ENCODE measurements at places on chromosomes 12 and 14.

GRCh38 chr12:89450907-89451306, 73.7 kb downstream of the GALNT4 start:
- no peak for DNase-seq

- no peak for DNase-seq
Measured at GRCh38 chr12:112425582-112426382, 7.0 kb downstream of the PTPN11 start.

- no peak for DNase-seq
Measured at GRCh38 chr14:48349689-48350088, 674.3 kb upstream of the MDGA2 start.

DNA sequence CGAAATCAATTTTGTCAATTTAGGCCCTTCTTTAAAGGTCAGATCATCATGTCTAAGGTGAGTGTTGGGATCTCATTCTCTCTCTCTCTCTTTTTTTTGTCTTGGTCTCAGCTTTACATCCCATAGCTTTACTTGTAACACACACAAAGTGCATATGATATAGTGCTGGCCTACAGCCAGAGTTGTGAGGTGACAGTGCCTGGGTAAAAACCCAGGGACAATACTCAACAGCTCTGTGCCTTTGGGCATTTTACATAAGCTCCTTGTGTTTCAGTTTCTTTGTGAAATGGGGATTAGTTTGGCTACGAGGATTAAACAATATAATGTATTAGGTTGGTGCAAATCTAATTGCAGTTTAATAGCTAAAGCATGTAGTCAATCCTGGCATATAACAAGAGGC, 40.2 kb downstream of the GRIP1 start:
- DNase-seq = no peak

- no peak for DNase-seq
Measured at GRCh38 chr14:93705513-93706156, 82.7 kb downstream of the PRIMA1 start.

DNA sequence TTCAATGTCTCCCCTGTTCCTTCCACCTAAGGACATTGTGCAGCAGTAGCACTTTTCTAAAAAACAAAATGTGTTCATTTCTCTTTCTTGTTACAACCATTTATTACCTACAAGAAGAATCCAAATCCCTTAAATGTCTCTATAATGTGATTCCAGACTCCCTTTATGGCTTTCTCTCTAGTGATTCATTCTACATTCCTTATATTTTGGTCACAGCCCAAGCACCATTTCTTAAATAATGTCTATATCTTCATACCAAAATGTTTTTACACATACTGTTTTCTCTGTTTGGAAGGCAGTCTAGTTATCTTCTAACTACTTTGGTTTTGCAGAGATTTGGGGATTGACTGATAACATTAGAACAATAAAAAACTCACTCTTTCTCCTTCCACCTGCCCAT, 1037.3 kb upstream of the FLRT2 start:
- no peak for DNase-seq

- DNase-seq = no peak
Measured at GRCh38 chr14:21066882-21067502, 3.1 kb upstream of the ARHGEF40 start.

GRCh38 chr12:59004456-59004855, 84.2 kb upstream of the LRIG3 start:
- DNase-seq = no peak

GRCh38 chr14:87030197-87030596, 962.8 kb downstream of the GALC start:
- DNase-seq = no peak

- DNase-seq = no peak
Measured at GRCh38 chr12:110253176-110253575, 27.9 kb upstream of the ATP2A2 start.

GRCh38 chr14:59374048-59374447, 91.1 kb downstream of the GPR135 start:
- no peak for DNase-seq

DNA sequence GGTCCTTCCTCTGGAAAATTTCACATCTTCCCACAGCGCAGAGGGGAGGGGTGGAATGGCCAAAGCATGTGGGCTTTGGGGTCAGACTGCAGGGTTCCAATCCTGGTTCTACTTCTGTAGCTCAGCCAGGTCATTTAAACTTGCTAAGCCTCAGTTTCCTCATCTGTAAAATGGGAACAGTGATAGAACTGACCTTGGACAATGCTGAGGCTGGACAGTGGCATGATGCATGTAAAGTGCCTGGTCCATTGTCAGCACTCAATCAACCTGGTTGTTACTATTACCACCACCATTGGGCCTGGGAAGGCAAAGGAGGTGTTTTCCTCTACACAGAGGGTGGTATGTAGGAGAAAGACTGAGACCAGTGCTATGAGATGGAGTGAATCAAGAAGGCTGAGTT, 162.8 kb downstream of the VRK1 start:
- no peak for DNase-seq

DNA sequence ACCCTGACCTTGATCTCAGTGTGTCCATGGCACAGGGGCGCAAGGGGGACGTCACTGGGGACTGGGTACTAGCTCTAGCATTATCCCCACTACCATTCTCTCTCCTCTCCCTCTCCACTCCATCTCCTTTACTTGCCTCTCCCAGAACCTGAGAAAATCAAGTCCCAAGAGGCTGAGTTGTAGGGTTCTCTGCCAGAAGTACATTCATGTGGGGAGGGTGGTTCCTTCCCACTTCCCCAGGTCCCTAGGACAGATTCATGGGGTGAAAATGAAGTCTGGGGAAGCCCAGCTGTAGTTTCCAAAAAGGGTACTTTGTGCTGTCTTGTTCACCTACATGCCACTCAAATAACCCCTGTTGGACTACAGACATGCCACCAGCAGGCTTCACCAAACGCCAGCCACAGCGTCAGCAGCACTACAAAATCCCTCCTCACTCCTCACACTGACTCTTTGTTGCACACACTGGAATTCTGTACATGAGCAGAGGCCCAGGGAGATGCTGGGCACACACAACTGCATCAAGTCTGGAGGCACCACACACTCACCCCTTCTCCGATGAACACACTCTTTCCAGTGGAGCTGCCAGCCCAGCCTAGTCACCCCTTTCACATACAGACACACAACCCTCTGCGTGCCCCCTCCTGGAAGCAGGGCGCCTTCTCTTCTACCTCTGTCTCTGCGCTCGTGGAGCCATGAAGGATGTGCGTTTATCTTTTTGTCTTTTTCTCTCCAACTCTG, 6.9 kb downstream of the RARG start:
- DNase-seq = no peak

- no peak for DNase-seq
Measured at GRCh38 chr12:6772331-6772695, at the start of gene LAG3. LAG3 (plus strand) TSS chr12:6772520; CDS start chr12:6772853, 333 bp downstream.

- no peak for DNase-seq
Measured at GRCh38 chr14:54353266-54353665, 43.5 kb upstream of the CDKN3 start.

DNA sequence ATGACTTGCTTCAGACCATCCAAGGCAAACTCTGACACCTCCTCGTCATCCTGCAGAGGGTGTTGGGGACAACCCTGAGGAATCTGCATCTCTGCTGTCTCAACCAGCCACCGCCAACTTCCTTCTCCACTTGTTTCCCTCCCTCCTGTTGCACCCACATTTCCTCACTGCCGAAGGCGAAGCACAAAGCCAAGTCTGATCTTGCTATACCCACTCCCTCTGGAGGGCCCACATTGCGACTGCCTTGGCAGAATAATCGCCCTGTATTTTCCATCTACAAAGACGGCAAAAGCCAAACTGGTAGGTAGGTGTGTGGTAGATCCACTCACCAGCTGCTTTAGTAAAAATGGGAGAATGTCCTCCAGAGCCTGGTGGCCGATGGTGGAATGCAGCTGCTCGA, 21.8 kb upstream of the RAB35 start:
- no peak for DNase-seq

DNA sequence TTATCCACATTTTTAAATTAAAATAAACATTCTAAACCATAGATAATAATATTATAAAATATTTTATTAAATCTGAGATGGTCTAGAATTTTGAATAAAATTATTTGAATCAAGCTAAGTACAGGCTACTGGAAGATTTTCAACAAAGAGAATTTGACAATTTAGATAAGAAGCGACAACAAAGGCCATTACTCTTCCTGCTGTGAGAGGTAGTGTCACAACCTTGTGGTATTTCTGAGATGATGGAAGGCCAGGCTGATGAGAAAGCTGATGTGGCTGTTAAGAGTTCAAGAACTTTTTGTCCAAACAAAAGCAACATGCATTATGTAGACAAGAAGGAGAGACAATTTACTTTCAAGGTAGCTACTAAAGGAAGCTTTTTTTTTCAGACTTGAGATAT, 43.7 kb upstream of the CNTN1 start:
- DNase-seq = no peak

DNA sequence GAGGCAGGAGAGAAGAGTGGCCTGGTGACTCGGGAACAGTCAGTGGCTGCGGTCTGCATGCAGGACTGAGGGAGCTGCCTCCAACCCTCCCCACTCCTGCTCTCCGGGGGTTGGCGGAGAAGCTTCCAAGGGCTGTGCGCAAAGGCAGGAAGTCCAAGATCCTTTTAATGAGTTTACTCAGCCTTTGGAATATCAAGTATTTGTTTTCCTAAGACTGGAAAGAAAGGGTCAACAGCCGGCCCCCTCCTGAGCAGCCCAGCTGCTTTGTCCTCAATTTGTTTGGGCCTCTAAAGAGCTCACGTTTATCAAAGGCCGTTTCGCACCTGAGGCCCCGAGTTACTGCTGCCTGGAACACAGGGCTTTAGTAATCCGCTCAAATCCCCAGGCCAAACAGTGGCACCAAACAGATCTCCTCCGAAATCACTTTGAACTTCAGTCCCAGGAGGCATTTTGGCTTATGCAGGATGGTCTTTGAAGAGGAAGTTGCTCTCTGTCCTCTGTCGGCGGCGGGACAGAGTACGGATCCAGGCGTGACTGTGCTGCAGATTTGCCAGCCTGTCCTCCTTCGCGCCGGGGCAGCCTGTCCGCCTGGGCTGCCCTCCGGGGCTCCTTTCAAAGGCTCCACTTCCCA, 117.2 kb upstream of the FZD10 start:
- peak; percentile 49 for DNase-seq

DNA sequence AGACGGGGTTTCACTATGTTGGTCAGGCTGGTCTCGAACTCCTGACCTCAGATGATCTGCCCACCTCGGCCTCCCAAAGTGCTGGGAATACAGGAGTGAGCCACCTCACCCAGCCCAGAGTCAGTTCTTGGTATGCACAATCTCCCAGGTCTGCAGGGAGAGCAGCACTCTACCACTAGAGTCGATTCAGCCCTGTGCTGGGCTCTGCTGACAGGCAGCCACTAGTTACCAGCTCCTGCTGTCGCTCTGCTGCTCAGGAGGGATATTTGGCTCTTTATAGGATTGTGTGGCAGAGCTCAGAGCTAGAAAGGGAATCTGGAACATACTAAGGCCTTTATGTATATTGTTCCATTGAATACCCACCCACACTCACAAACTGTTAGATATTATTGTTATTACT, 44.3 kb downstream of the SPTB start:
- no peak for DNase-seq

GRCh38 chr12:61860451-61860850, 399.8 kb upstream of the USP15 start:
- DNase-seq = no peak

GRCh38 chr12:66813137-66813892, 134.4 kb upstream of the GRIP1 start:
- peak; percentile 32 for DNase-seq

DNA sequence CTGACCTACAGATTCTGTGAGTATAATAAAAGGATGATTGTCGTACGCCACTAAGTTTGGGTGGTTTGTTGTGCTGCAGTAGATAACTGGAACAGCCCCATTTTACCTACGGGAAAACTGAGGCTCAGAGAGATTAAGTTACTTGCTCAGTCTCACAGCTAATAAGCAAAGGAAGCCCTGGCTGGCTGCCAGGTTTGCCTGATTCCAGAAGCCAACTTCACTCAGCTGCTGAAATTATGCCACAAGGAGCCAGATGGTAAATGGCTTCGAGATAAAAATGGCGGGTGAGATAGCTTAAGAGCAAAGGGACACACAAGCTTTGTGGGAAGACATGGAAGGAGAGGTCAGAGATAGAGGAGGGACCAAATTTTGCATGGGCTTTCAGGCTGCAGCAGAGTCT, 191.5 kb upstream of the NOS1 start:
- DNase-seq = no peak

- DNase-seq = no peak
Measured at GRCh38 chr14:22252686-22253085, 336.3 kb downstream of the DAD1 start.

DNA sequence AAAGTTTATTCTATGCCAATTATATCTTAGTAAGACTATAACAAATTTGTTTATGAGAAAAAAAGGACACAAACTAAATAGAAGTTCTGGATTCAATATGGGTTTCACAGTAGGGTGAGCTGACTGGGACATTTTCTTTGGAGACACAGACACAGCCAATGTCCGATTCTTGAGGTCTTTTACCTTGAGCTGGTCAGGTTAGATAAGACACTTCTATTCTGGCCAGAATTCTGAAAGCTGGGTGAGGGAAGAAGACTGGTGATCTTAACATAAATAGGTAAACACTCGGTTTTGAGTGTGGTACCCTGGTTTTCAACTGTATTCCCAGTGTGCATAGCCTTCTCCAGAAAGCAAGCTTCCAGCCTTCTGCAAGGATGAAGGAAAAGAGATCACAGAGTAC, 10.0 kb downstream of the ATP2B1 start:
- no peak for DNase-seq

GRCh38 chr14:94062344-94062940, 18.6 kb downstream of the DDX24 start:
- DNase-seq = no peak

GRCh38 chr14:32993921-32994320, 55.2 kb downstream of the NPAS3 start:
- DNase-seq = no peak

DNA sequence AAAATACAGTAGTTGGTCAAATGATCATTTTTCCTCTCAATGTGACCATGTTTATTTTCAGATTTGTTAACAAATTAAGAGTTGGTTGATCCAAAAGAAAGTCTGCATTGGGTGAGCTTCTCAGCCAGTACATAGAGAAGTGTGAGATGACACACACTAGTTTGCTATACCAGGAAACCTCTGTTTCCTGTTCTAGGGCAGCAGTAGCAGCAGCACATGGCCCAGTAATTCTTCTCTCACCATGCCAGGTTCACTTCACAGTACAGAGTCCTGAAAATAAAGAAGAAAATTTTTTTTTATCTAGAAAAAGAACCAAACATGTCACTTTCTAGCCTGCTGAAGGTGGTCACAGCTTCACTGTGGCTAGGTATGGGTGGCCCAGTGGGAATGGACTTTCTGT, 250.2 kb upstream of the OR4E1 start:
- DNase-seq = no peak
